Osteocyte (in vitro differentiated cells): ENCODE measurements at places on chromosomes 12 and 14. TPM values are rescaled to one million over a fixed set of nuclear protein-coding genes. Genes with fewer than 3 reads are reported as not detected.

Gene TAS2R20
- 2.3 and 2.8 TPM in 2 replicates for total RNA-seq

Gene ACOT6
- total RNA-seq: not detected in 2 replicates

- H3K27me3 ChIP-seq: no peaks in the 10 kb centered on the region
- no peak for DNase-seq
- no peaks in the 10 kb centered on the region for H3K36me3 ChIP-seq
- H3K4me1 ChIP-seq: peaks cover 11% of the 10 kb centered on the region
Measured at GRCh38 chr12:2263901-2264300, 211.1 kb downstream of the CACNA1C start.

- peaks cover 8% of the 10 kb centered on the region for H3K27me3 ChIP-seq
- H3K36me3 ChIP-seq: no peaks in the 10 kb centered on the region
- no peak overlapping the region for H3K4me3 ChIP-seq
- no peak for DNase-seq
Measured at GRCh38 chr12:26136688-26137087, 11.9 kb upstream of the BHLHE41 start.

- peaks cover 5% of the 10 kb centered on the region for H3K36me3 ChIP-seq
- no peak overlapping the region for H3K4me3 ChIP-seq
- no peak for DNase-seq
- no peaks in the 10 kb centered on the region for H3K27me3 ChIP-seq
Measured at GRCh38 chr12:31274520-31275300, 51.2 kb downstream of the SINHCAF start.

DNA sequence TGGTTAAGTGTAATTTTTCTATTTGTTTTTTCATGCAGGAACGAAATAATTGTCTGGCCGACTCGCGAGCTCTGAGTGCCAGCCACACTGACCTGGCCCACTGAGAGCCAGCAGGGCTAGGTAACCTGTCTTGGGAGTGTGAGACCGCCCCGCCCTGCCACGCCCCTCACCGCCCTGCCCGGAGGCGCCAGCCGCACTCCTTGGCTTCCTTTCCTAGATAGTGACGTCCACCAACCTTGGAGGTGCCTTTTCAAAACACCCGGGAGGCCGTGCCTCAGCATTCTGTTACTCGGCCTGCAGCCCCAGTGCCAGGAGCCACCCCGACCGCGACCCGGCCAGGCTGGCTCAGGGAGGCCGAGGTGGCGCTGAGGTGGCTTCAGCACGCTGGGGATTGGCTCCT, 21.7 kb downstream of the XRCC3 start:
- DNase-seq: no peak
- H3K27ac ChIP-seq: no peak overlapping the region
- no peak overlapping the region for H3K4me3 ChIP-seq
- H3K36me3 ChIP-seq: peaks cover 21% of the 10 kb centered on the region
- H3K27me3 ChIP-seq: no peaks in the 10 kb centered on the region
